ENCODE measurements at places on chromosomes 4 and X. TPM values are rescaled to one million over a fixed set of nuclear protein-coding genes. Genes with fewer than 3 reads are reported as not detected.

DNA sequence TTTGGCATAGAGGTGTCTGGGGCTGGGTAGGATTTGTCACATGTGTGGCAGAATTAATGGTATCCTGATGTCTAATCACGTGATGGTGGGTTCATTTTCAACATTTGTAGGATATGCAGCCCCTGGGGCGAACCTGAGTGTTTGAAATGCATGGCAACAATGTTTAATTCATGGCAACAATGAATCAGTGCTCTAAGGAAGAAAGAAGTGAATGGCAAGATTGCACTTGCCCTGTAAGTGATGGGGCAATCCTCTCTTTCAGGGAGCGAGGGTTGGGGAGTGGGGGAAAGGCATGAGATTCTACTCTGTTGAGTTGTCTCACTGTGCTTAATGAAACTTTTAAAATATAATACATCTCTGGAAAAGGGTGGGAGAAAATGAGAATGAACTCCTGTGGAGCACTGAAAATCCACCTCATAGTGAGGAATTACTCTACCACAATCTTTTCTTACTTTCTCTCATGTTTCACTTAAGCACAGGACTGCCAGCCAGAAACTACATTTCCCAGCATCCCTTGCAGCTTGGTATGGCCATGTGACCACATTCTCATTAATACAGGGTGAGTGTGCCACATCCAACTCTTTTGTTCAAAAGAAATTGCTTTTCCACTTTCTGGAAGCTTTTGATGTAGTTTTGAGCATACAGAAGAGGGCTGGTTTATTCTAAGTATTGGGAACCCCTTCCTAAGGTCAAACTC lies 64.0 kb upstream of the PGM2 start:
- no peak for DNase-seq

Gene PAGE2
- not detected for total RNA-seq

Gene SLC6A14
- not detected for total RNA-seq

GRCh38 chr4:78774417-78774816 lies 1.7 kb upstream of the BMP2K start:
- DNase-seq = no peak

- DNase-seq = no peak
These were observed 56.9 kb downstream of the ATG4A start for GRCh38 chrX:108148524-108148923.

DNA sequence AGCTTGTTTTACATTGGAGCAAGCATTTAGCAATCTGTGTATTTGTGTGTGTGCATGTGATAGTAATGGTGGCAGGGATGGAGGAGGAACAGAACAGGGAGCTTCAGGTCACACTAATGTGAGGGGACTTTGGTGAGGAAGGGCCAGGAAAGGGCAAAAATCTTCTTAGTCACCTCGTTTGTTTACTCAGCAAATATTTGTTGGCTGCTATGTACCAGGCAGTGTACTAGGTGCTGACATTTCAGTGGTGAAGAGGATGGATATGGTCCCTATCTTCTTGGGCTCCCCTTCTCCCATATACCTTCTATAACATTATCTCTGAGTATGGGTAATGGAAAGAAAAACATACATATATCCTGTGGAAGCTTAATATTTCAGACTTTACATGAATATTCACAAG lies 48.5 kb upstream of the HDAC8 start:
- DNase-seq = no peak

DNA sequence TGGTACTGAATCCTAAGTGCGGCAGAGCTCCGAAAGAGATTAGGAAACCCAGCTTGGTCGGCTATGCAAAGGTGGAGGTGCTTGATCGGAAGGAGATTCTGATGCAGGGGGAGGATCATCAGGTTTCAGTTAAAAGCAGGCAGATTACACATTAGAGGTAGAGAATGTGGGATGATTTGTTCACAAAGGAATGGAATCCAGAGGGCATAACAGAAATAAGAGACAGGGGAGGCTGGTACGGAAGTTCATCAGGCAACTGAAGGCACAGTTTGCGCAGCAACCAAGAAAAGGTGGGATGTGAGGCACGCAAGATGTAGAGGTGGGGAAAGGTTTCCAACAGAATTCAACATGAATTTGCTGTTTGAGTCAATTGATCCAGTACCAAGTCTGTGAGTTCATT lies 424 bp upstream of the ZNF330 start:
- no peak for DNase-seq

Measured in natural killer cell treated with Interleukin-12 subunit alpha and Interleukin-12 subunit beta and Interleukin-15 and Interleukin-18, amount 100 ng/mL, for 72 hours (primary cell).